ENCODE measurements at places on chromosomes 7 and 10.

- DNase-seq = no peak
Observed at GRCh38 chr7:135166338-135166990, 4.0 kb downstream of the CYREN start.

GRCh38 chr10:49502358-49502757 lies 36.6 kb downstream of the ERCC6 start:
- no peak for DNase-seq

DNA sequence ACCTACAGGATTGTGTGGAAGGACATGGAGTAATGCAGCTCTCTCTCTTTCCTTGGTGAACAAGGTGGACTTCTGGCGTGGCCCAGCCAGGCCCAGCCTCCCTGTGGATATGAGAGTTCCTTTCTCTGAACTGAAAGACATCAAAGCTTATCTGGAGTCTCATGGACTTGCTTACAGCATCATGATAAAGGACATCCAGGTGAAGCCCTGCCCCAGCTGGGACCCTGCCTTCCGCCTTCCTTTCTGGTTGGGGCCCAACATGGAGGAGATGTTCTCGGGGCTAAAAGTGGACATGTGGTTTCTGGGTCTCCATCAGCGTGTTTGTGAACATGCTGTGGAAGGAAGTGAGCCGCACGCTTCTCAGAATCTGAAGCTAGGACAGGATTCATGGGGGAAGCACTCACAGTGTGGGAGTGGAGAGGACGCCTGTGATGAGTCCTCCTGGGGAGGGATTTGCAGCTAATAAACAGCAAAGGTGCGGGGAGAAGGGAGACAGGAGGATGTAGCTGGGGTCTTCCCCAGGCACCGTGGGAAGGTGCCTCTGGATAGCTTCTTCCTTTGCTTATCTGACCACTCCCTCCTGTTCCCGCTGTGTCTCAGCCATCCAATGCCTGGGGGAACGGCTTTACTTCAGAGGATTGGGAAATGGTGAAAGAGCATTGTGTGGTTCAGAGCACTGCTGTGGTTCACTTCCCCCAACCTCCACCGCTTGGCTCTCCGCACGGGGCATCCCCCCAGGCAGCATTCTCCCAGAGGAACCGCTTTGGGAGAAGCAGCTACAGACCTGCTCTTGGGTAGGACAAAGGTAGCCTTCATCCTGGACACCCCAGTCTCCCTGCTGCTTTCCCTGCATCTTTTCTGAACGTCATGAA lies 5.5 kb downstream of the CPA5 start:
- no peak for DNase-seq

DNA sequence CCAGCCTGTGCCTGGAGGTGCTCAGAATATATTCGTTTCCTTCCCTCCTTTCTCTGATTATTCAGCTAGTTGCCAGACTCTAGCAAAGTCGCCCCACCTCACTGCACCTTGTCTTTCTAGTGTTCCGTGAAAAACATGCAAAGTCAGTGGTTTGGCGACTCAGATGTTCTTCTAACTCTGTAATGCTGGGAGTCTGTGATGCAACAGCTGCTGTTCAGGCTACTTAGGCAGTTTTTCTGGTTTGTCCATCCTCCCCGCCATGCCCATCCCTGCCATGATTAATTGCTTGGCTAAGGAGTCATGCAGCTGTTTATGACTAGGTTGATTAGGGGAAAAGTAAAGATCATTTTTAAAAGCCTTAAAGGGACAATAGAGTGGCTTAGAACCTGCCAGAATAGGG lies 99.4 kb downstream of the MTPN start:
- DNase-seq = no peak

DNA sequence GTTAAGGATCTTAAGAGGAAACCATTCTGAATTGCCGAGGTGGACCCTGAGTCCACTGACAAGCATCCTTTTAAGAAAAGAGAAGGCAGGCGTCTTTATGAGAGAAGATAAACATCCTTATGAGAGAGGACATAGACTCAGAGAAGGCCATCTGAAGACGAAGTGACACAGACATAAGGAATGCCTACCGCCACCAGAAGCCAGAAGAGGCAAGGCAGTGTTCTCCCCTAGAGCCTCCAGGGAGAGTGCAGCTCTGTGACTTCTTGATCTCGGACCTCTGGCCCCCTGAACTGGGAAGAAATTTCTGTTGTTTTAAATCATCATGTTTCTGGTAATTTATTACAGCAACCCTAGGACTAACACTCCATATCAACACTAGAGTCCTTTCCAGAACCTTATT lies 25.2 kb upstream of the ING3 start:
- DNase-seq = no peak

DNA sequence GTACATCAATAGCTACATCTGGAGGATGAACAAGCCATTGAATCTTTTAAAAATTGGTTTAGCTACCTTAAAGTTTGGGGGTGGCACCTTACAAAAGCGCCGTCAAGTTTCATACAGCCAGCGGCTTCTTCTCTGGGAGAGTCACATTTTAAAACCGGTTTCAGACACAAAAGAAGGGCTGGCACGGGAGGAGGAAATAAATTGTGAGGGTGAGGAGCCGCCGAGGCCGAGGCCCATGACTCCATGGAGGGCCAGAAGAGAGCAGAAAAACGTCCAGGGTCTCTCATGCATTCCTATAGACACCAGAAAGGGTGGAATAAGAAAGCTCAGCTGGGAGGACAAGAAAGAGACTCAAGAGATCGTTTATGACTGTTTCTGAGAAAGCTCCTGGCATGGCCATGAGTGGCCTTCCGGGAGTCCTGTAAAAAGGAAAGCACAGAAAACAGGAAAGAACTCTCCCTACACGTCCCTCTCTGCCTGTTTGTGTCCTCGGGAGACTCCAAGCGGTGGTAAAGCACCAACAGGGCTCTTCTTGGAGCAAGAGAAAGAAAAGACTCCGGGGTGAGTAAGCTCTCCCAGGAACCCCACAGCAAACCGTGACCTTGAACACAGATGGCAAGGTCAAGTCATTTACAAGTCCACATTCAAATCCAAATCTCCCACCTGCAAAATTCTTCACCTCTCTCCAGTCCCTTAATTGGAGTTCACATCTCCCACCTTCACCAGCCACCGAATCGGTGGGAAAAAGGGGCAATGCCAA lies 1.8 kb downstream of the FRAT2 start:
- DNase-seq = no peak

- DNase-seq = no peak
Observed at GRCh38 chr10:120732643-120733313, 118.4 kb upstream of the WDR11 start.

DNA sequence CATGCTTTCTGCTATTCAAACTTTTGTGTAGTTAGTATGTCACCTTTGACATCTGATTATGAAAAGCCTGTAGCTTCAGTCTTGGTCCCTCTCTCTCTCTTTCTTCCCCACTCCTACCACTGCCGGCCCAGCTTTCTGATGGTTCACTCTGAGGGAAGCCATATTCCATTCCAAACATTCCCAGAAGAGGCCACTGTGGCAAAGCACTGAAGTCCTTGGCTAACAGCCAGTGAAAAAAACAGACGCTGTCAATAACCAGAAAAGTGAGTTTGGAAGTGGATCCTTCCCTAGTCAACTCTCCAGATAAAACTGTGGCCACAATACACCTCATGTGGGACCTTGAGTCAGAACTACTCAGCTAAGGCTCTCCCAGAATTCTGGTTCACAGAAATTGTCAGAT lies 950.7 kb upstream of the PHF14 start:
- no peak for DNase-seq

GRCh38 chr10:12154516-12154915 lies 25.0 kb downstream of the SEC61A2 start:
- DNase-seq = no peak

GRCh38 chr10:13440185-13441061 lies 88.4 kb downstream of the BEND7 start:
- peak; percentile 14 for DNase-seq

GRCh38 chr10:9547936-9548904 lies 1469.5 kb upstream of the CELF2 start:
- no peak for DNase-seq

GRCh38 chr7:123616223-123616622 lies 14.6 kb downstream of the ASB15 start:
- no peak for DNase-seq

- DNase-seq = no peak
Observed at GRCh38 chr7:5426226-5426475, 2.5 kb upstream of the TNRC18 start.

- no peak for DNase-seq
Observed at GRCh38 chr7:108248821-108249220, 118.7 kb upstream of the LAMB4 start.

DNA sequence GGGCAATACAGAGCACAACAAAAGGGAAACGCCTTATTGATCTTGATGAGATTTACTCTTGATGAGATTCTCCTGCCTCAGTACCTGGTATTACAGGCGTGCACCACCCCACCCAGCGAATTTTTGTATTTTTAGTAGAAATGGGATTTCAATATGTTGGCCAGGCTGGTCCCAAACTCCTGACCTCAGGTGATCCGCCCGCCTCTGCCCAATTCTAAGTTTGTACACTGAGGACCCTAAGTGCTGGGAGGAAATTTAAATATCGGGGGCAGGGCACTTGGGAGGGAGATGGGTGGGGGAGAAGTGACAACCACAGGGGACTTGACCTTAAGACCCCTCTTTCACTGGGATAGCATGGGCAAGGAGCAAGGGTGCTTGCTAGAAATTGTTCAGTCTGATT lies 14.1 kb downstream of the HNRNPF start:
- no peak for DNase-seq

DNA sequence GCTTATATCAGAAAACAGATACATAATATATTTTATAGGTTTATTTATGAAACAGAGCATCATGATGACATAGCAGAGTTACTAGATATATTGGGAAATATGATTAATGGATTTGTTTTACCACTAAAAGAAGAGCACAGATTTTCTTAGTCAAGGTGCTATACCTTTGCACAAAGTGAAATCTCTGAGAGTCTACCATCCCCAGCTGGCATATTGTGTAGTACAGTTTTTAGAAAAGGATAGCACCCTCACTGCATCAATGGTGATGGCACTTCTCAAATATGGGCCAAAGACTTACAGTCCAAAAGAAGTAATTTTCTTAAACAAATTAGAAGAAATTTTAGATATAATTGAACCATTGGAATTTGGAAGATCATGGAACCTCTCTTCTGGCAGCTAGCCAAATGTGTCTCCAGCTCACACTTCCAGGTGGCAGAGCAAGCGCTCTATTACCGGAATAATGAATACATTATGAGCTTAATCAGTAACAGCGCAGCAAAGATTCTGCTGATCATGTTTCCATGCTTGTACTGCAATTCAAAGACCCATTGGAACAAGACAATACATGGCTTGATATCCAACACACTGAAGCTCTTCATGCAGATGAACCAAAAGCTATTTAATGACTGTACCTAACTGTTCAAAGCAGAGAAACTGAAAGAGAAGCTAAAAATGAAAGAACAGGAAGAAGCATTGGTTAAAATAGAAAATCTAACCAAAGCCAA lies 21.9 kb upstream of the CREB3L2 start:
- DNase-seq = no peak

DNA sequence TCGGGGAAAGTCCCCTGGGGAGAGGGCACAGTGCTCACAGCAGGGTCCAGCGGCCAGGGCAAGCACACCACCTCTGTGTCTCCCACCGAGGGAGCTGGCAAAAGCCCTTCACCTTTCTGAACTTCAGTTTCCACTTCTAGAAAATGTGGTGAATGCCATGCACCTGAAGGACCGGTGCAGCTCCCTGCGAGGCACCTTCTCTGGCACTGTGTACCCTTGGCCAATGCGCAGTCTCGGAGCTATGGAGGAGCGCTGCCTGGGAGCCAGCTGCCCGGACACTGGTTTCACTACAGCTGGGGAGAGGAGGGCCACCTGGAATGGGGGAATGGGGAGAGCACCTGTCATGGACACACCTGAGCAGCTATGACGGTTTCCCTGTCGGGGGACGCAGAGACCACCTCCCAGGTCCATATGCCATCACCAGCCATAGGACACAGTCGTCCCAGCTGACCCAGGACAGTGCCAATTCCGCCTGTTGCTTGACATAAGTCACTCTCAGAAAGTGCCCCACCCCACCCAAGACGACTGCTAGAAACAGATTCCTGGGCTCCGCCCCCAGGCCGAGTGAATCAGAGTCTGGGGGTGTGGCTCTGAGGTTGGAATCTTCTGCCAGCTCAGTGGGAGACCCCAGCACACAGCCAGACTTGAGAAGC lies 16.8 kb downstream of the RASGEF1A start:
- no peak for DNase-seq

- no peak for DNase-seq
Observed at GRCh38 chr7:2528481-2529095, 9.0 kb downstream of the LFNG start.

DNA sequence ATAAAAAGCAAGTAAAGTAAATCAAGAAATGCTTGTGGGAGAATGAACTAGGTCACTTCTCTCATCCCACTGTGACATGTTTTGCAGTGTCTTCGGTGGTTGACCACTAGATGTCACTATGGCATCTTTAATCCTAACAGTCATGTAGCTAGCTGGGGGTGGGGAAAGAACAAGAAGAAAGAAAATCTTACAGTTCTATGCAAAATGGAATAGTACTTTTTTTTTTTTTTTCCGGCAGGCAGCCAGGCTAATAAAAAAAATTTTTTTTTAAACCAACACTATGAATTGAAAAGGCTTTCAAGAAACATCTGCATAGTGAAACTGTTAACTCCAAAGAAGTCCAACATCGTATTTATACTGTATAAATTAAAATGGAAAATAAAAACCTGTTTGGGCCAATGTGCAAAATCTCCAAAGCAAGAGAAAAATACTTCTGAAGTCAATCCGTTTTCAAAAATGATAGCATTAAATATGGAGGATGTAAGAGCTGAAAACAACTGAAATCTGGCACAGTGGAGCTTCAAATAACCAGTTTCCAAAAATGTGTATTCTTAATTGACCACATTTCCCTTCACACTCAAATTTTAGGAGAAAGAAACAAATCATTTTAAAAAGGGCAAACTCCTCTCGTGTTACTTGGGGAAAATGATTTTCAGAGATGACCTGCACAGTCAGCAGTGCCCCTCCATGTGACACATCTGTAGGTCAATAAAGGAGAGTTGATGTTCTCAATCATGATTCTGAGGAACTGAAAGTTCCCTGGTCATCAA lies 38.5 kb downstream of the CDK1 start:
- DNase-seq = no peak

DNA sequence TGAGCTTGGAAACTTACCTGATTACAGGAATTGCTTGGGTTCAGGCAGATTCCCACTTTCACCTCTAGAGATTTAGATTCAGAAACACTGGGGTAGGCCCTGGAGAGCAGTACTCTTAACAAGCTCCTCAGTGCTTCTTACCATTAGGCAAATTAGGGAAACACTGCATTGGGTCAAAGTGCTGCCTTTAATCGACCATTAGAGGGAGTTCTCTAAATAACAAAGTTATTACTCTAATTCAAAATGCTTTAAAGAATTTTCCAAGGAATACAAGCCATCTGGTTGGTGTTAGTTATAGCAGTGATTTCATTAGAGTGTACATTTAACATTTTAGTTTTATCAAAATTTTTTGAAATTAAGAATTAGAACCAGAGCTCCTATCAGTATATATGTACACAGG lies 324.5 kb downstream of the GFRA1 start:
- DNase-seq = no peak

DNA sequence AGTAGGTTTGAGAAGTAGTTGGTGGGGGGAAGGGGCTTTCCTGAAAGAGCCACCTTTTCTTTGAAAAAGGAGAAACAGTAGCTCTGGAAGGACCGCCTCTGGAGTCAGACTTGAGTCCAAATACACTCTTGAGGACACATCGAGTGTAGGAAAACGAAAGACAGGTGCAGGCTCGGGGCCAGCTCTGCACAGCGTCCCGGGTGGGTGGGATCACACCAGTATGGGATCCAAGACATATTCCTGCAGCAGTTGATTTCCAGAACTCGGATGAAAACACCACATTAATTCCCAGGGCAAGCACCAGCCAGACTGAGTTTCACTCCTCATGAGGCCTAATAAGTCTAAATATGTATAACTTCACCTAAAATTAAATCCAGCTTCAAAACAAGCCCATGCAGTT lies 61.4 kb downstream of the ASB13 start:
- no peak for DNase-seq

- DNase-seq = no peak
Observed at GRCh38 chr10:49177391-49178355, 10.5 kb downstream of the TMEM273 start.

Measured in stimulated activated CD8-positive, alpha-beta memory T cell treated with anti-CD3 and anti-CD28 coated beads, Interleukin-4, amount 100 ng/mL, for 4 hours (primary cell).